ENCODE measurements at places on chromosomes 5 and 9.
A peak's percentile ranks its signal among the peaks of the same experiment; 100 is the strongest.

DNA sequence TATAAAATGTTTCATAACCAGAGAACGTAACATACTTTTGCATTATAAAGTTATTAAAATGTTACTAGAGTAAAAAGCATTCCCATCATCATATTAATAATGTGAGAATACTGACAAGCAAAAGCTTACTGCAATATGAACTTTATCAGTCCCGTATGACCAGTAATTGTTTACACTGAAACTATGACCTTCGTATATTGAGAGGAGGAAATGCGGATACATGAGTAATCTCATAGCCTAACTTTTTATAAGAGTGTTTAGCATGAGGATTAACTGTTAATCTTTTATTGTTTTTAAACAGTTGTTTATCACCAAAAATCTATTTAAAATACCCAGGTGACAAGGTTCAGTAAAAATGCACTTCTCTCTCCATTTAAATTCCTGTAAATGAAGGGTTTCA is 272.4 kb downstream of the SLF1 start:
- no peak for DNase-seq

GRCh38 chr5:157415838-157416237 is 44.2 kb upstream of the NIPAL4 start:
- DNase-seq, result no peak

DNA sequence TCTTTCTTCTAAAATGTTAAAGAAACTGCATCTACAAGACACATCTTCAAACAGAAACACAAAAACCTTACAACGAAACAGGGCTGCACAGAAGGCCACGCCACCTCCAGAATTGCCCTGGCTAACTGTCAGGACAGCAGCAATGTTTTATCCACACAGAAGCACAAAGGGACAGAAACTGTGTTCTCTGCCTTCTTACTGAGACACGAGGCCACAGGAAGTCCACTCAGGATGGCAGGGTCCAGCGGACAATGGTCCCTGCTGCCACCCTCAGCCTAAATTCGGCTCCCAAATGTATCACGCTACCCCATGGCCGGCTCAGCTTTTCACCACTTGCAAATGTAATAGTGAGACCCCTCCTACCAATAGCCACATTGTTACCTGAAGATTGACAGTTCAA is 159.8 kb upstream of the PHYKPL start:
- no peak for DNase-seq

DNA sequence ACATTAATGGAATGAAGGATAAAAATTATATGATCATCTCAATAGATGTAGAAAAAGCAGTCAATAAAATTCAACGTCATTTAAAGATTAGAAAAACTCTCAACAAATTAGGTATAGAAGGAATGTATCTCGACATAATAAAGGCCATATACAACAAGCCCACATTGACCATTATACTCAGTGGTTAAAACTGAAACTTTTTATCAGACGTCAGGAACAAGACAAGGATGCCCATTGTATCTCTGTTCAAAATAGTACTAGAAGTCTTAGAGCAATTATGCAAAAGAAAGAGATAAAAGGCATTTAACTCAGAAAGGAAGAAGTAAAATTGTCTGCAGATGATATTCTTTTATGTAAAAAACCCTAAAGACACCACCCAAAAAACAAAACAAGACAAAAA is 40.8 kb downstream of the C9 start:
- DNase-seq, result no peak

DNA sequence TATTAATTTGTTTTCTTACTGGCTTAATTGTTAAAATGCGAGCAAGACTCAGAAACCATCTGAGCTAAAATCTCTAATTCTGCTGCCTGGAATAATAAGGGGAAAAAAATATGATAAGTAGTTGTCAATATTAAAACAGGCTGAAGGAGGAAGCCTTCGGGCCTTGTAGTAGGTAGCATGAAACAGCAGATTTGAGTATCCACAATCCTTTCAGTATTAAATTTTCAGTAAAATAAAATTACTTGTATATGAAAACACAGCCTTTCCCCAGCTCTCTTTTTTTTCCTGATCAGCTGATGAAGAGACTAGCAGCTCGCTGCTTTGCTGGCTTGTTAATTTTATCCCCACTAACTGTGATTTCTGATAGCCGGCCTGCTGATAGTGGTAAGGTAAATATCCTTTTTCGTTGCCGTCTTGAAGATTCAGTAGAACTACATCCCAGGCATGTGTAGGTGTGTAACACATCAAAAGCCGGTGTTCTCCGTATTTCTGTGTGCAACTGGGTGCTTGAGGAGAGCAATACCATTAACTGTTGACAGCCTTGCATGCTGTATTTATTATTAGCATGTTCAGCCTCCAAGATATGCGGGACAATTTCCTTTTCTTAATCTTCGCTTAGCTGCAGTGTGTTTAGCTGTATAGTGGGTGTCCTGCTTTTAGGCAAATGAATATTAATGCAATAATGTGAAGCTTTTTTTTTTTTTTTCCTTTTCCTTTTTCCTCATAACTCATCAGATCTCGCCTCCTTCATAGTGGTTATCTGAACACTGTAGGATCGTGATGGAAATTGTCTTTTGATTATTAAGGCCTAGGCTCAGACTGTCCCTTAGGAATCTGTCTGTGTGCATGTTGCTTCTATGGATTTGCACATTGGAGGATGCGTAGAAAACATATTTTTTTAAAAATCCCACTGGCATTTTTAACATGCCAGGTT is 144.6 kb downstream of the SMARCA2 start:
- no peak for DNase-seq

GRCh38 chr9:89593727-89594427 is 10.9 kb upstream of the GADD45G start:
- DNase-seq, result peak; percentile 68

- no peak for DNase-seq
These were observed 46.7 kb downstream of the RASGEF1C start for GRCh38 chr5:180162304-180162661.

GRCh38 chr5:158135682-158136179 is 276.8 kb upstream of the CLINT1 start:
- no peak for DNase-seq

- no peak for DNase-seq
These were observed 32.1 kb downstream of the GRIN3A start for GRCh38 chr9:101706261-101706798.

DNA sequence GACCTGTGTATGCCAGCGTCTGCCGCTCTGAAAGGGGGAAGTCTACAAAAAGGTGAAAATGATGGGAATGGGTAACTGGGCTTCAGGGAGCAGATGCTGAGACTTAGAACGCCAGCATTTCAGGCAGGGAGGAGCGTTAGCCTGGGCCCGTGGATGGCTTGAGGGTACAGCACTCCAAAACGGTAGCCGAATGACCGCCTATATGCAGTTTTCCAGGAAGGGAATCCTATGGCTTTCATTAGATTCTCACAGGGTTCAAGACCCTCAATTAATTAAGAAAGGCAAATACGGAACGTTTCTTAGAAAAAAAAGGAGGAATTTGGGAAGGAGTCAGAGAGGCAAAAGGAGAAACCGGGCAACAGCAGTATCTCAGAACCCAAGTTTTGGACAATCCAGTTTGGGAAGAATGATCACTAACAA is 639 bp downstream of the AMACR start:
- no peak for DNase-seq

DNA sequence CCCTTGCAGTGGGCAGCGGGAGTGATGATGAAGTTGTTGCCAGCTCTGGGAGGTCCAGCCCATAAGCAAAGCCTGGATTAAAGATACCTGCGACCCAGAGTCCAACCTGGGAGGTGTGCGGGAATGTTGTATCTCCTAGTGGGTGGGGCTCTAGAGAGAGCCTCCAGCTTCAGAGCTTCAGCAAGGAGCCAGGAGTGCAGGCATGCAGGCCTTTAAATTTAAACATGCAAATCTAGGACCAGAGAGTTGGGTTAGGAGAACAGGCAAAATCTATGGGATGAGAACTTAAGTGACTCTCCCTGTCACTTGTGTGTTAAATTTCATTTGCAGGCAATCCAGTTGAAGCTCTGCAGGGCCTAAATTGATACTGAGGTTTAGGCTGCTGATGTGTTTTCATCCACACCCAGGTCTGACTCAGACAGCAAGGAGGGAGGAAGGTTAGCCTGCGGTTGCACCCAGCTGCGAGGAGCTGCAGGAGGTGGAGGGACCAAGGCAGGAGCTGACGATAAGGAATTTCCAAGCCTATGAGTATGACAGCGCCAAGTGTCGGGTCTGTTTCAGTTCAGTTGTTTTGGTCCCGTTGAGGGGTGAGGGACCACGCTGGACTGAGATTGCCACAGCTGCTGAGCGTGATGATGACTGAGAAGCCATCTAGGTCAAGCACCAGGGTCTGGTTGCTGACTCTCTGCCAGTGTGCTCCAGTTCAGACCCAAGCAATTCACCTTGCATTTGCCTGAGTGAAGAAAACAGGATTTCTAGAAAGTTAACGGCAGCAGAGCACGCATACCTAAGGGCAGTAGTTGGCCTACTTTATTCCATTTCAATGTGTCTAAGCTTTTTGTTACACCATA is 243.0 kb downstream of the ICE1 start:
- DNase-seq, result no peak

DNA sequence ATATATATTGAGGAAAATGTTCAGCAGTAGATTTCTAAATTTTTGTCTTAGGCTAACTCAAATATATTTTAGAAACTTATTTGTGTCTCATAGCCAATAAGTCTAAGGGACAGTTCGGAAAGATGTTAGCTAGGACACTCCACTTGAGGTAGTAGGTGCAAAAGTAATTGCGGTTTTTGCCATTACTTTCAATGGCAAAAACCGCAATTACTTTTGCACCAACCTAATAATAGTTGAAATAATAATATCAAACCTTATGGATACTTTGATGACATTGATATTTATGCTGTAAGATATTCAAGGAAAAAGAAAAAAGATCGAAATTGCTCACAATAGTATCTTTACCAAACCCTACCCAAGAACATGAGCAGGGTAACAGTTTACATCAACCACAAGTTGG is 555.5 kb upstream of the ST8SIA4 start:
- DNase-seq, result no peak

- no peak for DNase-seq
These were observed 257.9 kb downstream of the ASTN2 start for GRCh38 chr9:117156771-117157535.

GRCh38 chr9:97918611-97919010 is 3.7 kb downstream of the TRMO start:
- no peak for DNase-seq

DNA sequence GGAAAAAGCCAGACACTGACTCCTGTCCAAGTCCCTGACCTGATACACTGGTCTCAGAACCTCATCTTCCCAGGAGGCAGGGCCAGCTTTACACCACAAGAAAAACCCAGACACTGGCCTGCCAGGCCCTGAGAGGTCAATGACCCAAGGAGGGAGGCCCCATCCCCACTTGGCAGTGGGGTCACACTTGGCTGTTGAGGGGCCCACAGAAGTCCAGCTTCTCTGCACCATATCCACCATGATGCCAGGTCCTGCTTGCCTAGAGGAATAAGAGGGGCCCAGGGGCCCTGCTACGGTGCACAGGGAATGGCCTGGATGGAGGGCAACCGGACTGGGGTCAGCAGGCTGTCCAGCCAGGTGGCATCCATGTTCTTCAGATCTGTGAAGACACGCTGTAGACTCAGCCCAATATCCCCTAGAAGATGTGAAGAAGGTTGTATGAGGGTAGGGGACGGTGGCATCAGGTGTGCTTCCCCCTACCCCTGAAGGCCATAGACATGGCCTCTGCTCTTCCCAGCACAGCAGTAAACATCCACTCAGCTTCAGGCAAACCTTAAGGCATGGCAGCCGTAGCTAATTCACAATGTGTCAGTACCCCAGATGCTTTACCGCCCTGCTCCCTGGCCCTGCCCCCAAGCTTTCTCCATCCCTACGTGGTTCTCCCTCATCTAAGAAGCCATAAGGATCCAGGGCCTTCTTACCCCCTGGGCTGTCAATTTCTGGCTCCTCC is 6.7 kb downstream of the IRF1 start:
- no peak for DNase-seq

- DNase-seq, result no peak
These were observed 1.5 kb downstream of the CATSPER3 start for GRCh38 chr5:134969166-134969565.

GRCh38 chr9:110140276-110140675 is 67.7 kb downstream of the C9orf152 start:
- DNase-seq, result no peak

GRCh38 chr5:74575741-74576538 is 64.6 kb downstream of the ENC1 start:
- no peak for DNase-seq

DNA sequence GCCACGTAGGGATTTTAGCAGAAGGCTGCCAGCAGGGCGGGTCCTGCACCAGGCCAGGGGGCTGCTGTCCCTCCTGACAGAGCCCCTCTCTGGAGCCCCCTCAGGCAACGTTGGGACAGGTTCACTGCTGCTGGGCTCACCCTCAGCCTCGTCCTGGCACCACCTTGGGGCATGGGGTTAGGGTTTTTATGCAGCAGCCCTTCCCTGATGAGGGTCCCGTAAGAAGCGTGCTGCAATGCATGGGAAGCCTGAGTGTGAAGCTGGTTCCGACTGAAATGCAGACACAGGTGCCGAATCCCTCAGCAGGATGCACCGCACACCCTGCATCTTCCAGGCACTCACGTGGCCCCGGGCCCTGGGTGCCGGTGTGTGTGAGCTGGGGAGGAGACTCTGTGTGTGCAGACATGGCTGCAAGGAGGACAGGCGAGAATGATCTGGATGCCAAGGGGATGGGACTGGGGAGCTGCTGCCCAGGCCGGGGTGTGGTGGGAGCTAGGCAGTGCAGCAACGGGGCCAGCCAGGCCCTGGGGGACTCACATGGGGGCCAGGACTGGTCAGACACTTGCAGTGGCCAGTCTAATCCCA is 27.1 kb downstream of the ZDHHC11B start:
- no peak for DNase-seq

DNA sequence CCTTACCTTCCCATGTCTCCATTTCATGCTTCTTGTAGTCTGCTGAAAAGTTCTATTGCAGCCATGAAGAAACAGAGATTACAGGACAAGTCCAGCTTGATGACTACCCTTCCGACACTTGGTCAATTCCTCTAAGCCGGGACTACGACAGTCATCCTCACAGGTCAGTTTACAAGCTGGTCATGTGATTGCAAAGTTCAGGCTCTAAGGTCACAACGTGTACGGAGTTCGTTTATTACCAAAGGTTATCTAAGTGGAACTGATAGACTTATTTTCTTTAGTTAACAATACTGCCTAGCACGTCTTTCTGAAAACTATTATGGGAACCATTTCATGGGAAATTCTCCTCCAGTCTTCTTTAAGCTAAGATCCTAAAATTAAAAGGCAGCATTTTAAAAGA is 88.5 kb upstream of the NR5A1 start:
- DNase-seq, result no peak

GRCh38 chr5:116848954-116849581 is 274.4 kb upstream of the SEMA6A start:
- no peak for DNase-seq

DNA sequence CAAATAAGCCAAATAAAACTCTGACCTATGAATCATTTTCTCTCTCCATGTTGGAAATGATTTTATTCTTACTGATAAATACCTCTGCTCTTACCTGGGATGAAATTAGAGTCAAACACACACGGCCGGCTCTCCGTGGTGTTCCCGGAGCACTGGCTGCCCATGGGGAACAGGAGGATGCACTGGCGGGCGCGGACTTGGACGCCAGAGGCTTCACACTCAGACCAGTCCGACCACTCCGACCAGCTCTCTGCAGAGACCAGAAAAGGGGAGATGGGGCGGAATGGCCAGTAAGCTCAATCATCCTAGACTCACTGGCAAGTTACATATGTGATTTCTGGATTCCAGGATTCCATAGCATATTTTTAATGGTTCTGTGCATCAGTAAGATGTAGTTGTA is 494.1 kb downstream of the SEMA5A start:
- DNase-seq, result no peak

- peak; percentile 18 for DNase-seq
These were observed 707 bp upstream of the ZFYVE16 start for GRCh38 chr5:80406980-80407734.

GRCh38 chr9:100190339-100190738 is 91.3 kb downstream of the INVS start:
- DNase-seq, result no peak
